ENCODE measurements at places on chromosomes 5 and 9.
A peak's percentile ranks its signal among the peaks of the same experiment; 100 is the strongest.

DNA sequence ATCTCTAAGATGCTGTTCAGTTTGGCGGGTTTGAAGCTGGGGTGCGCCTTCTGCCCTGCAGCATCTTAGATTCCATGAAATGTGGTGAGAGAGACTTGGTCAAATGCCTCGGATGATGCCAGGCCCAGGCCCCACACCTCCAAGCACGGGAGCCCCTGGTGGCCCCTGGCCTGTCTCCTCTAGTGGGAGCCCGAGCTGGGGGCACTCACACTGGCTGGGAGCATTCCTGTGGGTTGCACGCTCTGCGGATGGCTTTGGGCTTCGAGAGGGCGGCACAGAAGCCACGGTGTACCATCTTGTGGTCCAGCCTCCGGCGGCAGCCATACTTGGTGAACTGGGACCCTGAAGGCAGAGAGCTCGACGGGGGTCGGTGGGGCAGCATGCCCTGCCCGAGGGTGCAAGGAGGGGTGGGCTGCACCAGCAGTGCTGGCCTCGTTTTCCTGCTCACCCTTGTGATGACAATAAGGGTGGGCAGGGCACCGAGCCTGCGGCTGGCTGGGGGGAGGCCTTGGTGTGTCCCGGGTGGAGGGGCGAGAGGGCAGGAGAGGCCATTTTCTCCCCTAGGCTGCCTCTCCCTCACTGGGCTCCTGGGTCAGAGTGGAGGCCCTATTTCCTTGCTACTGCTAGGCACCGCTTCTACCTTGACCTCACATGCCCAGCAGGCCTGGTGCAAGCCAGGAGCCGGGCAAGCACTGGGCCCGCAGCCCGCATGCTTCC, 65.8 kb downstream of the ZNF354C start:
- no peak for DNase-seq

- DNase-seq = peak; percentile 73
Measured at GRCh38 chr5:72237415-72237814, 82.6 kb downstream of the MRPS27 start.

DNA sequence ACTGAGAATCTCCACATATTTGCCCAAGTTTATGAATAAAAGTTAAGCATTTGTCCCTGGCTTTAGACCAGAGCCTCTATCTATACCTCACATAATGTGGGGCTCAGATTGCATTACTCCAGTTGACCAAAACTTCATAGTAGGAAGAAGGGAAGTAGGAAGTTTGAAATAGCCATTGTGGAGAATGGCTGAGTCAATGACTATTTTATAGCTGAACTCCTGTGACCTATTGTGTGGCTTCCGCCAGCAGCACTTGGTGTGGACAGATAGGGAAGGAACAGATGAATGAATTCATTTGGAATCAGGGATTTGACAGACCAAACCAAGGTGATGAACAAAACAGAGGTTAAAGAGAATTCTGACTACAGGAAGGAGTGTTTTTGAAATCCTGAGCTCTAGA, 92.9 kb upstream of the LPAR1 start:
- DNase-seq = no peak

DNA sequence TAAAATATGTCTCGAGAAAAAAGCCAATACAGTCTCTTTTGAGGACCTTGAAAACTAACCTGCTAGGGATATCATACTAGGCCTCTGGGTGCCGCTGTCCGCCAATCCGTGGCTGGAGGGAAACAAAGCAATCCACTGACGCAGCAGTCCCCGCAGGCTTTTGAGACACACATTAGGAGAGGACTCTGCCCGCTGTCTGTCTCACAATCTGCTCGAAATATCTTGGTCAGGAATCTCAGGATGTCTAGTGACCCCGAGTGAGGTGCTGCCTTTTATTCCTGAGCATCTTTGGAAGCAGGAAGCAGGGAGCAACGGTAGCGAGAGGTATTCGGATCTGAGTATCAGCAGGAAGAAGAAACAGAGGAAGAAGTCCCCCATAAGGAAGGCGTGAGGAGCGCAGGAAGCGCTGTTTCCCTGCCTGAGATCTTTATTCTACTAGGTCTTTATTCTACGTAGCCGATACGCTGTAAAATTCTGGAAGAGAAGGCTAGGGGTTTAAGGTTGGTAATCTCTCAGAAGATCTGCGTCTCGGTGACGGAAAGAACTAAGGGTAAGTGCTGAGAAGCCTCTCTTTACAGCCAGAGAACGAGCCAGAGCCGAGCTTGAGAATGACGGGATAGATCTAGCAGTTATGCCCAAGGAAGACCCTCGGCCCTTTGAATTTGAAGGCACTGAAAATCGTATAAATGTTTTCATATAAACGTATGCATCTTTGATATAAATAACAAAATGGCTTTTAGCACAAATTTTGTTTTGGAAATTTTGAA, 4.0 kb upstream of the PCDHGA1 start:
- peak; percentile 81 for DNase-seq

GRCh38 chr5:137336161-137336560, 163.0 kb downstream of the SPOCK1 start:
- no peak for DNase-seq

- DNase-seq = no peak
Measured at GRCh38 chr5:172178301-172178987, 9.6 kb downstream of the STK10 start.

GRCh38 chr5:104951829-104952228, 1389.2 kb upstream of the NUDT12 start:
- no peak for DNase-seq

- no peak for DNase-seq
Measured at GRCh38 chr9:25960178-25960577, 281.9 kb upstream of the TUSC1 start.

GRCh38 chr5:15495026-15495425, 5.0 kb upstream of the FBXL7 start:
- no peak for DNase-seq

- no peak for DNase-seq
Measured at GRCh38 chr9:134928436-134929192, 10.9 kb upstream of the FCN1 start.

DNA sequence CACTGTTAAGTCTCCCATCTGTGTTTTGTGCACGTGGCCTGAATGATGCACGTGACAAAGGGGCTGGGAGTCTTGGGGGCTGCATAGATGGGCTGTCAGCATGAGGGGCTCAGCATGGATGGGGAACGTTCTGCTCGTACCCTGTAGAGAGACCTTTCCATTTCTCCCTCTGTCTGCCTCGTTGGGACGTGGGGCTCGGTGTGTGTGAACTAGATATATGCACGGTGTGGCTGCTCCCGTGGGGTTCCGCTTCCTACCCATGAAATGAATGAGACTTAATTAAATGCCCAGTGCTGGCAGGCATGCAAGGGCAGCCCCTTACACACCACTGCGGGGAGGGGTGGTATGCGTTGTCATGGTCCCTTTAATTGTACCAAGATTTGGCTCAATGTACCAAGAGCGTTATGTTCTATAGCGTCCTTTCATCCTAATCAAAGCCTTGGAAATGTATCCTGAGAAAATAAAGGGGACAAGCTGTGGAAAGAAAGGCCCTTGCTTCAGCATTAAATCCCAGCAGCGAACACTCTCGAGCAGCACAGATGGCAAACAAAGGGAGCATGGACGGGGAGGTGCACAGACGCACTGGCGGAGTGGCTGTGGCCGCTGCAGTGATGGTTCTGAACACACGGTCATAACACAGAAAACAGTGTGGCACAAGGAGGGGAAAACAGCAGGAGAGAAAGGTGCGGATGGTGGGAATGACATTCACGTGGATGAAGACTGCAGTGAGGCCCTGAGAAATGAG, 66.8 kb downstream of the RASGEF1C start:
- DNase-seq = no peak

DNA sequence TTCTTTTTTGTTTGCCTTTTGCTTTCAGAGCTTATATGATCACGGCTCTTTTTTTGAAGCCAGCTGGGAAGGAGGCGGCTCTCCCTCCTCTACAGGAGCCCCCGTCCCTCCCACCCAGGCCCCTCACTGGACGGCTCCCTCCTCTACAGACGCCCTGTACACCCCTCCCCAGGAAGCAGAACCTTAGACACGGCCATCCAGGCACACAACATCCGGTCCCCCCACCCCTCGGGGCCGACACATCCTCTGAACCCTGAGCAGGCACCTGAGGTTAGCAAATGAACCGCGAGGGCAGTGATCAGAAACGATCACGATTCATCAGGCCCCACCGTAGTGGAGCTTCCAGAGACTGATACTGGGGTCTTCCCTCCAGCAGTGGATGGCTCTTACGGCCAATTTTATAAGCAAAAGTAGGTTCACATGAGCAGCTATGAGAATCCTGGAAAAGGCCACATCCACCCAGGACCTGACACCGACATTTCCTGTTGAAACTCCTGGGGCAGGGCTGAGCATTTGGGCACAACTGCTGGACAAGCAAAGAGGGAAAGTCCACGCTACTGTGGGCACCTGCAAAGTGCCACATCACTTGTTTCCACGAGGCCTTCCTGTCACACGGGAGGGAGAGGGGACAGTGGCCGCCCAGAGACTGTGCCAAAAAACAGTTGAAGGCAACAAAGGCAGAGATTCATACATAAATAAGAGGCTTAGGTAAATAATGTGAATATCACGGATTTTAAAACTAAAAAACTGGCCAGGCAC, 78.9 kb downstream of the SEMA4D start:
- DNase-seq = no peak

DNA sequence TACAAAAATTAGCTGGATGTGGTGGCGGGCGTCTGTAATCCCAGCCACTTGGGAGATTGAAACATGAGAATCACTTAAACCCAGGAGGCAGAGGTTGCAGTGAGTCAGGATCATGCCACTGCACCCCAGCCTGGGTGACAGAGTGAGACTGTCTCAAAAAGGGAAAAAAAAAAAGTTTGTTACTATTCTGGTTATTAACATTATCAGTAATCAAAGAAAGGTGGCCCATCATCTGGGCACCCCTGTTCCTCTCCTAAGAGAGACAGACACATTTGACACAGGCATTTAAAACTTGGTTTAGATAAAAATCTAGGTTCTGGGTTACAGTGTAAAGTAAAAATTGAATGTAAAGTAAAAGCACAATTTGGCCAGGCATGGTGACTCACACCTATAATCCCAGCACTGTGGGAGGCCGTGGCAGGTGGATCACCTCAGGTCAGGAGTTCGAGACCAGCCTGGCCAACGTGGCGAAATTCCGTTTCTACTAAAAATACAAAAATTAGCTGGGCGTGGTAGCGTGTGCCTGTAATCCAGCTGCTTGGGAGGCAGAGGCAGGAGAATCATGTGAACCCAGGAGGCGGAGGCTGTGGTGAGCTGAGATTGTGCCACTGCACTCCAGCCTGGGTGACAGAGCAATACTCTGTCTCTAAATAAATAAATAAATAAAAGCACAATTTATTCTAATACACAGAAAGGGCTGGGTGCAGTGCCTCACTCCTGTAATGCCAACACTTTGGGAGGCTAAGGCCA, 16.7 kb upstream of the PHYHD1 start:
- no peak for DNase-seq

DNA sequence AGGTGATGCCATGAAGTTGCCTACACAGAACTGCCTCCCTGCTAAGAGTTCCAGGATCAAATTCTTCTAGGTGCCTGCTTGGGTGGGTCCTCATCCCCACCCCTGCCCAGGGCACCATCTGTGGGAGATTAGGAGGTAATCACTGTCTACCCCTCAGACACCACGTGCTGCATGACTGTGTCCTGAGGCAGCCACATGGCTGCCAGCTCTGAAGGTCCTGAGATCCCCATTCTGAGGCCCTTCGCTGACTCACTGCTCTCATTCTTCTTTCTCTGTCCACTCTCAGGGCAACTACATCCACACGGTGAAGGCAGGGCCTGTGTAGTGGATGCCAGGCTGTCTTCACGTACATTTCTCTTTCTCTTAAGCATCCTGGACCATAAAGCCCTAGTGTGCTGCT, 222.9 kb upstream of the ANKRD55 start:
- DNase-seq = peak; percentile 76

DNA sequence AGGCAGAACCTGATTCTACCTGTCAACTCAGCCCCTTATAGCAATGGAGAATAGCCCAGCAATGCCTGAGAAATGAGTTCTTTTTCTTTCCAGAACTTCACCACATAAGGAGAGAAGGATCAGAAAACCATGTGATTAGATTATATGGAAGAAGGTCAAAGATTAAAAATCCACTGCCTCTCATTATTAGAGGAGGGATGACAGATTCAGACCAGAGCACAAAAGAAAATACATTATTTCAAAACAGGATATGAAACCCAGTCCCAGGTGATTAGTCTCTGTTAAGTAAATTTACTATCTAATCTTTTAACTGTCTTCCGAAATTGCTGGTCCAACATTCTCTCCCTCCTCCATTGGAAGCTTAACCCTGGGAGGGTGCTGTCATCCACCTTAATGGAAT, 322.4 kb downstream of the SLIT3 start:
- peak; percentile 20 for DNase-seq

DNA sequence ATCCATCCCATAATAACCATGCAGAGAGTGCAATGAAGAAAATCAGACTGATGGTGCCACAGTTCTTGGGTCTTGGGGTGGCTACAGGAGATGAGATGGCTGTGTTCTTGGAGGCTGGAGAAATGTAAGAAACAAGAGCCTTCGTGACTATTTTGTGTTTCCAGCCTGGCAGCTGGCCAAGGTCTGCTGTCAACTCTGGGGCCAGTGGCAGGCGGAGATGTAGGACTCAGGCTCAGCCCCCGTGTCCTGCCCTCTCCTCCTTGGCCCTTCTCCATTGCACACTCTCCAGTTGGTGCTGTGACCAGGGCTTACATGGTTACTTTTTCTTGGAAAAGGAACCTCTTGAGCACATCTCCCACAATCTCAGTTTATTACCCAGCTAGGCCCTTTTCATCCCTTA, 235.4 kb downstream of the DMRT2 start:
- no peak for DNase-seq

DNA sequence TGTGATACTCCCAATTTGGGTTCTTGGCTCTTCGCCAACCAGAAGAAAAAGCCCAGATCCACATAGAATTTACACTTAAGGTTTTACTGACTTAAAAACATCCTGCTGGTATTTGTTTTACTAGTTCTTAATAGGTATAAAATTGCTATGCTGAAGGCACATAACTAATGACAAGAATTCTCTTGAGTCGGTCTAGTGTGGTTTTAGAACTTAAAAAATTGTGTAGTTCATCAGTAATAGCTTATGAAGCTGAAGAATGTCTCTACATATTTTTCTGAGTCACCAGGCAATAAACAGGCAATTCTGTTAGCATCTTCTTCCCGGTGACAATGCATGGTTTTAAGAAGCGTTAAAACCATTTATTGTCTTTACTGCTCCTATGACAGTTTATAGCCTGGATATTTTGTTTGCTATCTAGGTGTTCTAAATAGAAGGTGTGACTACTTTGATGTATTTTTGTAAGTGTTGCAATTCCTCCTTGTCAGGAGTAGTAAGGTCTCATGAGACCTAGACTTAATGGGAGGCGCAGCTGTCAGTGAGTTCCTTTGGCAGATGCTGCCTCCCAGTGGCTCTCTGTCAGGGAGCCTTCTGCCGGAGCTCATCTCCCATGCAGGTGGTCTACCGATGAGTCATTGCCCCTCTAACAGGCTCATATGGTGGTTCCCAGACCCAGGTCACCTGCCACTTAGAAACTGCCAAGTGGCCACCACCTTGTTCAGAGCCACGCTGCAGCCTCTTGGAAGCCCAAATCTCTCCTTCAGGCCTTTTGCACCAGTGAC, 173.8 kb downstream of the MAST4 start:
- DNase-seq = peak; percentile 2

DNA sequence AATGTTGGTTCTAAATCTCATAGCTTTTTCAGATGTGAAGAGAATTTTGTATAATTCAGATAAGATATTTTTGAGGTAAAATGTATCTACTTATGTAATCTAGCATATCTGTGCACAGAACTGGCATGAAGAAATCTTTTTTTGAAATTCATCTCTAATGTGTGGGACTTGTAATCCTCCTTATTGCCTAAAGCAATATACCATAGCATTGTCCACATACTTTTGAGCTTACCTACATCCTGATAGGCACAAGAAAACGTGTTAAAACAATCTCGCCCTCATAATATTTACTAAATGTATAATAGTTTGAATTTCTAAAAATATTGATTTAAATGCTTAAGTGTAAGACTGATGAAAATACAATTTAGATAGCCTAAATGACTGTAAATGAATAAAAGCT, 1686.5 kb upstream of the ACO1 start:
- DNase-seq = no peak

Measured in adipocyte (in vitro differentiated cells).